ENCODE measurements at places on chromosomes 7 and 10. TPM values are rescaled to one million over a fixed set of nuclear protein-coding genes. Genes with fewer than 3 reads are reported as not detected.

Gene CTNNA3
- not detected for polyA plus RNA-seq

Gene DNAJC12
- polyA plus RNA-seq, result not detected

GRCh38 chr10:87544721-87545120, 40.0 kb downstream of the MINPP1 start:
- H3K27me3 ChIP-seq, result no peaks in the 10 kb centered on the region
- DNase-seq, result no peak
- H3K4me3 ChIP-seq, result no peak overlapping the region

GRCh38 chr7:118129041-118129795, 54.7 kb upstream of the LSM8 start:
- no peaks in the 10 kb centered on the region for H3K36me3 ChIP-seq
- H3K27me3 ChIP-seq, result peaks cover 3% of the 10 kb centered on the region
- no peak for DNase-seq
- no peaks in the 10 kb centered on the region for H3K4me1 ChIP-seq
- H3K27ac ChIP-seq, result no peak overlapping the region
- H3K4me3 ChIP-seq, result no peak overlapping the region
